ENCODE measurements at places on chromosomes 5 and 9. TPM values are rescaled to one million over a fixed set of nuclear protein-coding genes. Genes with fewer than 3 reads are reported as not detected.

GRCh38 chr5:15897656-15898055, 281.9 kb downstream of the MARCHF11 start:
- H3K4me1 ChIP-seq, result peaks cover 5% of the 10 kb centered on the region
- H3K27ac ChIP-seq, result no peak overlapping the region
- no peaks in the 10 kb centered on the region for H3K27me3 ChIP-seq
- DNase-seq, result no peak
- H3K4me3 ChIP-seq, result no peak overlapping the region

TMC1 gene
- total RNA-seq, result 1.2 TPM

- H3K27me3 ChIP-seq, result no peaks in the 10 kb centered on the region
- H3K36me3 ChIP-seq, result no peaks in the 10 kb centered on the region
- H3K27ac ChIP-seq, result no peak overlapping the region
- no peak overlapping the region for H3K4me3 ChIP-seq
These were observed 74.1 kb upstream of the CLINT1 start for GRCh38 chr5:157933005-157933404.

- no peaks in the 10 kb centered on the region for H3K27me3 ChIP-seq
- no peak overlapping the region for H3K27ac ChIP-seq
- no peak for DNase-seq
- H3K4me1 ChIP-seq, result no peaks in the 10 kb centered on the region
These were observed 371.4 kb downstream of the TLE1 start for GRCh38 chr9:81317939-81318338.

DNA sequence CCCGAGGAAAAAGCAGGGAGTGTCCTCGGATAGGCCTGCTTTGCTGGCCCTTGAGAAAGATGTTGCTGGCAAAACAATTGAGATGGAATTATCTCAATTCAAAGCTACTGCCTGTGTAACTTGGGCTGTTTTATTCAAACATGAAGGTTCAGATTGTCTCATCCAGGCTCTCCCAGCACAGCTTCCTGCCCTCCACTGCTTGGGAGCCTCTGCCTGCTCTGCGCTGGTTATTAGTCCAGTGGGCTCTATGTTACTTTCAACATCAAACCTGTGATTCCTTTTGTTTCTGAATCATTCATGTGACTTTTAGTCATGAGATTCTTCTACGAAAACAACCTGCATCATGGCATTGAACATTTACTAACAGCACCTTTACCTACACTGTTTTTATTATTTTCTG, 123.2 kb downstream of the SNCAIP start:
- H3K27me3 ChIP-seq, result no peaks in the 10 kb centered on the region
- no peak overlapping the region for H3K4me3 ChIP-seq
- no peak for DNase-seq
- H3K4me1 ChIP-seq, result no peaks in the 10 kb centered on the region
- no peak overlapping the region for H3K27ac ChIP-seq

GRCh38 chr5:157365732-157366131, 94.3 kb upstream of the NIPAL4 start:
- H3K4me3 ChIP-seq, result no peak overlapping the region
- no peak for DNase-seq
- H3K27ac ChIP-seq, result no peak overlapping the region
- peaks cover 8% of the 10 kb centered on the region for H3K4me1 ChIP-seq
- no peaks in the 10 kb centered on the region for H3K27me3 ChIP-seq

DNA sequence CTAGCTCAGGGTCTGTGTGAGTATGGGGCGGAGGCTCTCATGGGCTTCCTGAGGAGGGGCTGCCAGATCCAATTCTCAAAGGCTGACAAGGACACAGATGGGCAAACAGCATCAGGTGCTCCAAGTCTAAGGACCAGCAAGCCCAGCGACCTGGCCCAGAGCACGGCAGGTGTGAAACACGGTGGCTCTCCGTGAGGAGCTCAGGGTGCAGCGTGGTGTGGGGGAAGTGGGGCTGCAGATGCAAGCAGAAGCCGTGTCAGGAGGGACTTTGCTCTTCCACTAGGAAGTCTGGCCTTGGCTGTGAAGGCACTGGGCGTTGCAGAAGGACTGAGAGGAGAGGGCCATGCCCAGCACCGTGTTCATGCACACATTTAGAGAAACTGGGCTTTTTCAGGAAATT, 420.0 kb downstream of the GADD45G start:
- no peaks in the 10 kb centered on the region for H3K36me3 ChIP-seq
- no peak overlapping the region for H3K27ac ChIP-seq
- peaks cover 18% of the 10 kb centered on the region for H3K4me1 ChIP-seq
- no peaks in the 10 kb centered on the region for H3K27me3 ChIP-seq

All from gastrocnemius medialis (tissue), 4 donors.